ENCODE measurements at places on chromosomes 3 and 15.

DNA sequence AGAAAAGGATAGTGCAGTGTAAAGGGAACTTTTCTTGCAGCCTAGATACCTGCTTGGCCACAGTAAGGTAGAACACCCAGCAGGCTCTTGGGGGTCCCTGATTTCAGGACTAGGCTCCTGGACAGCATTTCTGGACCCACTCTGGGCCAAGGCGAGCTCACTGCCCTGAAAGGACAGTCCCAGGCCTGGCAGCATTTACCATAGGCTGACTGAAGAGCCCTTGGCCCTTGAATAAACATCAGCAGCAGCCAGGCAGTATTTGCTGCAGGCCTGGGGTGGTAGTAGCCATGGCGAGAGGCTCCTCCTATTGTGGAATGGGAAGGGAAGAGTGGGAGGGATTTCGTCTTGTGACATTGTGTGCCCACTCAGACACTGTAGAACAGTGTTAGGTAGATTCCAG lies 529.2 kb downstream of the TUSC7 start:
- DNase-seq = no peak

GRCh38 chr3:177429771-177430170 lies 232.5 kb upstream of the TBL1XR1 start:
- DNase-seq = no peak

DNA sequence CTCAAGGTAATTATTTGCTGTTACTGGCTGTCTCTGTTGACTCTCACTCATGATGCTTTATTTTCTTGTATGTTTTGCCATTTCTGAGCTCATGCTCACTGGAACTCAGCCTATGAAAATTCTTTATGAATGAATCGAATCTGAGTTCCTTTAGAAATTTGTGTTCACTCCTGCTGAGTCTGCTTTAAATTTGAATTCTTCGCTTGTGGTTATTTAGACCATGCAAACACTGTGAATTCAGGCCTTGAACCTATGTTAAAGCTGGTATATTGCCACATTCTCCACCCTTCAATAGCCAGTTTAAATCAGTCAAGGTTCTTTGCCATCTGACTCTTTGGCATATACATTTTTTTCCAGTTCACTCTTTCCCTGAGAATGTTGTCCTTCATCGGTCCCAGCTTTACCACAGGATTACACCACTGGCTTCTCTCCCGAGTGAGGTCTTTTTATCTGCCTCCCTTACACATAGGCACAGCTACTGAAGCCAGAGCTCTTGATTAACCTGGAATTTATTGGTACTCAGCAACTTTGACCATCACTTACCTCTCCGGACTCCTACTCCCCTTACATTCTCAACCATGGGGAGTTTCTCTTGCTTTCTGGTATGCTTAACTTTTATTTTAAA lies 400.6 kb downstream of the VPS13C start:
- DNase-seq = no peak

- no peak for DNase-seq
Observed at GRCh38 chr3:23474580-23475357, 271.6 kb downstream of the UBE2E2 start.

DNA sequence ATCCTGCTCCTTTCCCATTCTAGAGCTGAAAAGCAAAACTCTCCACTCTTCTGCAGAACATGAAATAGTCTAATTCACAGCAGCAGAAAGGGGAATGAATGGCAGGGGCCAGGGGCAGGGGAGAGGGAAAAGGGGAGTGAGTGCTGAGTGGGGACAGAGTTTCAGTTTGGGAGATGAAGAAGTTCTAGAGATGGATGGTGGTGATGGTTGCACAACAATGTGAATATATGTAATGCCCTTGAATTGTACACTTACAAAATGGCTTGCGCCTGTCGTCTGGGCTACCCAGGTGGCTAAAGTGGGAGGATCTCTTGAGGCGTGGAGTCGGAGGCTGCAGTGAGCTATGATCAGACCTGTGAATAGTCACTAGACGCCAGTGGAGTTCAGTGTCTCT lies 78.5 kb upstream of the MEF2A start:
- no peak for DNase-seq

DNA sequence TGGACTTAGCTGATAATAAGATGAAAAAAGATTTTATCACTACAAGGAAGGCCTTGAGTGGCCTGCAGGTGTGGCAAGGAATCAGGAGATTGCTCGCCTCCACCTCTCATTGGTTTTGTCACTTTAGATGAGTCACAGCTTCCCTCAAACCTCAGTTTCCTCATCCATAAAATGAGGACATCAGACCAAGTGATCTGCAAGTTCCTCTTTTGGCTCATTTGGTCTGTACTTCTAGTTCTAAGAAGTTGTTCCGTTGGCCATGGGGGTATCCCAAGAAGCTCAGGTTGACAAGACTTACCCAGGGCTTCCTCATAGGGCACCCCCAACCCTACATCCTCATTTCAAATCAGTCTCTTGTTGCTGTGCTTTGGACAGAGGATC lies 254.1 kb downstream of the UACA start:
- DNase-seq = peak; percentile 41

DNA sequence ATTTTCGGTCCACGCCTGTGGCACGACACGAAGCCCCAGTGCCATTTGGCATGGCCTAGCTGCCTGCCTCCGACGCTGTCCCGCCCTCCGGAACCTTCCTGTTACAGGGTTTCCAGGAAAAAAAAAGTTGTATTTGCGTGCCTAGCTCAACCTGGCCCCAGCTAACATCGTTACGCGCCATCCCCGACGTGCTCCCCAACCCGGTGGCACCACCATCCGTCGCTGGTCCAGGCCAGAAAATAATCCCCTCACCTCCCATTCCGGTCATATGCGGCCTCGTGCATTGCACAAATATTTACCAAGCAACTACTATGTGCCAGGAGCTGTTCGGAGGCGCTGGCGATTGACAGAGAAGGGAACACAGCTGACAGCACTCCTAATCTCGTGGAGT lies 1.4 kb upstream of the CYP1A1 start:
- no peak for DNase-seq
